ENCODE measurements at places on chromosomes 4 and X.

DNA sequence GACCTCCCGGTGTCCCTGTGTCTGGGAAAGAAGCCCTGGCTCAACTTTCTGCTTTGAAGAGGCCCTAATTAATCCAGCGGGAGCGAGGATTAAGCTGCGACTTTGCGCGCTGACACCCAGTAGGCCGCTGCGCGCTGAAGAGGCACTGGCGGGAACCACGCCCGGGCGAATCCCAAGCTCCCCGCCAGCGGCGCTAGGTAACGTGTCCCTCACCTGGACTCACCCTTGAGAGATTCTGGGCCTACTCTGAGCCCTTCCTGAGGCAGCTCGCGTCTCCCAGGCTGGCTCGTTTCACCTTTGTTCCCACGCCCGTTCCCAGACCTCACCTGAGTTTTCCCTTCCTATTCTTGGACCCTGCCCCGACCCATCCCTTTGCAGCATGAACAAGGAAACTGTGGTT lies 616 bp upstream of the KLHL34 start:
- no peak for DNase-seq

DNA sequence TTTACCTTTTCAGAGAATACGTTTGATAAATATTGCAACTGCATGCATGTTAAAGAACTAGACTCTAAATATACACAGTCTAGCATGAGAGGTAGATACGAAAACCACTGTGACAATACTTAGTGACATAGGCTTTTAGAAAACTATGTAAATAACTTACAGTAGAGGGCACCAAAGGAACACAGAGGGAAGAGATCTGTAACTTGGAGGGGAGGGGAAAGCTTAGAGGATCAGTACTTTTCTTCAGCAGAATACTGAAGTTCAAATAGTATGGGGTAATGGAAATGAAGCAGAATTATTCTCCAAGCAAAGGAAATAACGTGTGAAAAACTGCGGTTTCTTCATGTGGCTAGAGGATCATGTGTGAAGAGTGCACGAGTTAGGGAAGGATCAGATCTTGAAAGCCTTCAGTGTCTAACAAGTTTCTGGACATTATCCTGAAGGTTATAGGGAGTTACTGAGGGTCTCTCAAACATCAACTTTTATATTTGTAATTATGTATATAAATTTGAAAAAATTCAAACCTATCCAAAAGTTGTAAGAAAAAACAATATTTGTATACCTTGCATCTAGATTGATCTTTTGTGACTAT lies 264.3 kb downstream of the NPFFR2 start:
- peak; percentile 66 for DNase-seq

GRCh38 chr4:71338846-71339593 lies at the start of gene SLC4A4:
SLC4A4 (plus strand) TSS chr4:71339020.
- DNase-seq: peak; percentile 47

DNA sequence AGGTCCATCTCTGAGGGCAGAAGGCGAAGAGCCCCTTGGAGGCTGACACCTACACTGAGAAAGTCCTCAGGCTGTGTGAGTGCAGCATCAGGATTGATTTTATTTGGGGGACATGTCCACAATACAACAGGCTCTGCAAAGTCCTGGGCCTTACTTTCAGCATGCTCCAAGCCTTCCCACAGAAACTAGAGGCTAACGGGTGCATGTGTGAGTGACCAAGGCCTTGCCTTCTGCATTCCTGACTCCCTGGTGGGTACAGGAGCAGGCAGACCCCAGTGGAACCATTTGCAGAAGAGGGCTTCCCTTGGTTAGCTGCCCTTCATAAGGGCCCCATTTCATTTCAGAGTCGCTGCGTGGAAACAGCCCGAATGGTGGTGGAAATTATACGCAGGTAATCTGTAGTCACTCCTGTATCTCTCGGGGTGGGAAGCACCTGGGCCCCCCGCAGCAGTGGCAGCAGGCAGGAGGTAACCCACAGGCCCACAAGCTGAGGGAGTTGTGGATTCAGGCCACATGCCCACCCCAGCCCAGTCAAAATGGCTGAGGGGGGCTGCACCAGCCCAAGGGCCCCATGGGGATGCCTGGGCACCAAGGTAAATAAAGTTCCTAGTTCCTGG lies 37.7 kb downstream of the NSG1 start:
- no peak for DNase-seq

- DNase-seq: peak; percentile 8
Observed at GRCh38 chr4:16019649-16020048, 56.7 kb upstream of the FGFBP2 start.

- peak; percentile 39 for DNase-seq
Observed at GRCh38 chr4:77911842-77912450, 49.3 kb downstream of the MRPL1 start.

DNA sequence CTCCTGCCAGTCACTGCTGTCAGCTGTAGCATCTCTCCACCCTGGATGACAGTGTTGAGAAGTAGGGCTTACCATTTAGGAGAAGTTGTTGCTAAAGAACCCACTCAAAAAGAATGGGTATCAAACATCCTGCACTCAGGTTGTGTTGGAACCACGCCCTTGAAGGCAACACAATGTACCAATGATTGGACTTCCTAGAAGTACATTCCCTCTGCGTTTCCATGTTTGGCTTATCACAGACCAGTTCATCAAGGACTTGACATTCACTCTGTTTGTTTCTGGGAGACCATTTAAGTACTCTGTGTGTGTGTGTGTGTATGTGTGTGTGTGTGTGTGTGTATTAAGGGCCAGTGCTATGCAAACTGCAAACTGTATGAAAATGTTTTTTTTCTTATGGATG lies 200.6 kb upstream of the GATB start:
- DNase-seq: no peak

DNA sequence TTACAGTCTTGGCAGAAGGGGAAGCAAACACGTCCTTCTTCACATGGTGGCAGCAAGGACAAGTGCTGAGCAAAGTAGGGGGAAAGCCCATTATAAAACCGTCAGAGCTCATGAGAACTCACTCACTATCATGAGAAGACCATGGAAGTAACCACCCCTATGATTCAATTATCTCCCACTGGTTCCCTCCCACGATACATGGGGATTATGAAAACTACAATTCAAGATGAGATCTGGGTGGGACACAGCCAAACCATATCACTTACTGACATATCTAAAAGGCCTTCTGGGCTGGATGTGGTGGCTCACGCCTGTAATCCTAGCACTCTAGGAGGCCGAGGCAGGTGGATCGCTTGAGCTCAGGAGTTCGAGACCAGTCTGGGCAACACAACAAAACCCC lies 117.1 kb upstream of the USP9X start:
- DNase-seq: no peak

- no peak for DNase-seq
Observed at GRCh38 chr4:173269280-173269679, 64.9 kb downstream of the HMGB2 start.

GRCh38 chr4:41939016-41939626 lies 3.9 kb downstream of the TMEM33 start:
- DNase-seq: no peak

DNA sequence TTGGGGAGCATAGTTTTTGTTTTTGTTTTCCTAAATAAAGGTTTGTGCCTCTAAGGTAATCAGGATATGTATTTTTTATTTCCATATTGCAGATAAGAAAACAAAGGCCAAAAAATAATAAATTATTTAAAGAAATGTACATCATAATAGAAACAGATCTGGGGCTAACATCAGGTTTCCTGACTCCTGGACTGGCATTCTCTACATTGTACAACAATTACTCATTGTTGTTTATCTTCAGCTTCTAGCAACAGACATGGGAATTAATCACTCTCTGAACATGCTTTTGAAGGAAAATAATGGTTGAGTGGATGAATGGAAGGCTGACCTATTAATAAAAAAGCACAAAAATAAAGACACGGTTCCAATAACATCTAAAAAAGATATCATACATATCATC lies 146.2 kb downstream of the KCNIP4 start:
- DNase-seq: peak; percentile 80

DNA sequence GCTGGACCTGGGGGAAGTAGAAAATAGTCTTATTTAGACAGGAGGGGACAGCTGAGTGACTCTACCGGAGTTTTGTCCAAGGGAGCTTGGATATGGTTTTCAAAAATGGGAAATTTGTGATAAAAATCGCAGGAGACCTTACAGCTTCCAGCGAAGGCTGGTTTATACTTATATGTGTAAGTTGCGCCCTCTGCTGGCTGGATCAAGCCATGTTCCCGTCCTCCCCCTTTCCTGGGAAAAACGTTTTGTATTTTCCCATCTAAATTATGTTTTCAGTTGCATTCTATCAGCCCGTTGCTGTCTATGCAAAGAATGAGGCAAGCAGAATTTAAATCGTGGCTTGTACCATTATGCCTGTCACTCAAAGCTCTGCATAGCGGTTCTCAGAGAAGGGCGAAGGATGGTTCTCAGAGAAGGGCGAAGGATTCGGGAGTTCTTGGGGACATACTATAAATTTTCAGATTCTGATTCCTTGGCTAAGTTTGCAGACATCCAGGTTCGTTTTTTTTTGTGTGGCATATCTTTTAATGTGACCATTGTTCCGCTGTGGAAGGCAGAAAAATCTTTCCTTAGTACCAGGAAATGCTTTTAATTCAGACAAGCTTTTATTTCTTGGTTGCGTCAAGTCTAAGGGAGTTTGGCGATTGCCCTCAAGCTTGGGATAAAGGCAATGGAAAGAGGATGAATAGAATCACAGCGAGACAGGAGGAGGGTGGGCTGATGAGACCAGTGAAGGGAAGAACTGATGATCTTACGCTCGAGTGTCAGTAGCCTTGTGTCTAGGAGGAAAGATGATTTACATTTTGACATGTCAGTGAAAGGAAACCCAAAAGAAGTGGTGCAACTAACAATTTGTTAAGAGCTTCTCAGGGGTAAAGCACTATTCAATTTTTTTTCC lies 128.5 kb upstream of the ARX start:
- peak; percentile 45 for DNase-seq

- no peak for DNase-seq
Observed at GRCh38 chr4:7324651-7325121, 110.0 kb downstream of the PSAPL1 start.

- no peak for DNase-seq
Observed at GRCh38 chr4:89177807-89178206, 66.5 kb downstream of the TIGD2 start.

- peak; percentile 55 for DNase-seq
Observed at GRCh38 chr4:73341454-73341853, 62.6 kb upstream of the ALB start.

- DNase-seq: no peak
Observed at GRCh38 chr4:27018076-27018475, 157.4 kb downstream of the STIM2 start.

DNA sequence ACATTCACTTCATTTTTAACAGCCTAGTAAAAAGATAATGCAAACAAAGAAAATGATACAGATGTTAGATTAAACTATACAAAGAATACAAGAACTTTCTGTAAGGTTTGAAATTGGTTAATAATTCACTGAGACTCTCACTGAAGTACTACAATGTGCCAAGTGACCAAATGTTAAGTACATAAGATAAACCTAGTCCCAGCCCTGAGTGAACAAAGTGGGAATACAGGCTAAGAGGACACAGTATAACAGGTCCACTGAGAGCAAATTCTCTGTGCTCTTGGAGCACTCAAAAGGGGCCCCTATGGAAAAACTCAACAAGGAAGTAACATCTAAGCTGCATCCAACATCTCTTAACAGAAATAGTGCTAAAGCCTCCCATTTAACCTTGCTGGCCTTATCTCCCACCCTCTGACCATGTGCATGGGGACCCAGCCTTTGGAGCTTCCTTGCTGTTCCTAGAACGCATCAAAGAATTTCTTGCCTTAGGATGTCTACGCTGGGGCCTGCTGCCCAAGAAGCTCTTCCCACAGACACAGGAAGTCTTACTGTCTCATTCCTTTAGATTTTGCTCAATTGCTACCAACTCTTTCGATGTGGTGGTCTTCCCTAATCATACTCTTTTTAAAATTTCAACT lies 113.4 kb downstream of the ZAR1 start:
- DNase-seq: no peak

DNA sequence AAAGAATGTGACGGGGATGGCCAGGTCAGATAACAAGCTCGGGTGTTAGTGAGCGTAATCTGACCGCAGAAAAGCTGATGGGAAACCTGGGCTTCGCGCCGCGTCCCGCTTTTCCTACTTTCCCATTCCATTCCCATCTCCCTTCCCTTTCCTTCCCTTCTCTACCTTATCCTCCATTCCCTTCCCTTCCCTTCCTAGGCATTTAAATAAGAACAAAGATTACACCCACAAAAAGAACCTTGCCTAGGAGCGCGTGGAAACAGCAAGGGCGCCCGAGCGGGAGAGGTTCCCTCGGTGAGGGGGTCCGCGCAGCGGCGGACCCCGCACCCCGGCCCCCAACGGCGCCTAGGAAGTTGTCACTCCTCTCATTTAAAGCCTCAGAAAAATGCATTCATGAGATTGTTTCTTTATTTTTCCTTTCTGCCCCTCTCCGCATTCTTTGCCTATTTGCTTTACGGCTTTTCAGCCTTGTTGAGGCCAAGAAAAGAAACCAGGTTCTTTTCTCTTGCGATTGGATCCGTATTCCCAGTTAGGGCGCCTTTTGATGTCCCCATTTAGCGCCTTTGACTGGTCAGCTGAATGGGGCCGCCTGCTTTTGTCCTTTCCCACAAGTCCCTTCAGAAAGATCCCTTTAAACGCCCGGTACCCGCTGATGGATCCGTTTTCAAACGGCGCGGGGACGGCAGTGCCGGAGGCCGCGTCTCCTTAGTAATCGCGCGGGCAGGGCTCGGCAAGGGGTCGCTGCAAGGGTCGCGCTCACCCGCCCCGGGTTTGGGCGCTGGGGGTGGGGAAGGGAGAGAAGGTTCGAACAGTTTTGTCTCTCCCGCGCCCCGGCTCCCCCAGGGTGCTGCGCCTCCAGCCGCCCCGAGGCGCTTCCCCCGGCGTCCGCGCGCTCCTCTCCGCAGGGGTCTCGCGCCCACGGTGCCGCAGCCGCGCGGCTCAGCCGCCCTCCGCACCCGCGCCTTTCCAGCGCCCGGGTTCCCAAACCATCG lies 54.1 kb upstream of the TMEM33 start:
- DNase-seq: no peak

- no peak for DNase-seq
Observed at GRCh38 chrX:64580035-64580434, 184.8 kb upstream of the MTMR8 start.
